Nephron progenitor cell (in vitro differentiated cells): ENCODE measurements at places on chromosomes 6 and 20.

DNA sequence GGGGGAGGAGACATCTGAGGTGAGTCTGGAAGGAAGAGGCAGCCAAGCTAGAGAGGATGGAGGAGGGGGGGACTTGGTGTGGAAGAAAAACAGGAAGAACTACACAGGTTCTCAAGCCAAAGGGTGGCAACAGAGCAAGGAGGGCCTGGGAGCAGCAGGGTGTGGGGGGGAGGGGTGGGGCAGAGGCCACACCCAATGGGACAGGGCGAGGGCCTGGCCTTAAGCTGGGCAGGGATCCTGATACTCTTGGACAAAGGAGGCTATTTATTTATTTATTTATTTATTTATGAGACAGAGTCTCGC, 359.0 kb downstream of the ZFAND3 start:
- DNase-seq = no peak

DNA sequence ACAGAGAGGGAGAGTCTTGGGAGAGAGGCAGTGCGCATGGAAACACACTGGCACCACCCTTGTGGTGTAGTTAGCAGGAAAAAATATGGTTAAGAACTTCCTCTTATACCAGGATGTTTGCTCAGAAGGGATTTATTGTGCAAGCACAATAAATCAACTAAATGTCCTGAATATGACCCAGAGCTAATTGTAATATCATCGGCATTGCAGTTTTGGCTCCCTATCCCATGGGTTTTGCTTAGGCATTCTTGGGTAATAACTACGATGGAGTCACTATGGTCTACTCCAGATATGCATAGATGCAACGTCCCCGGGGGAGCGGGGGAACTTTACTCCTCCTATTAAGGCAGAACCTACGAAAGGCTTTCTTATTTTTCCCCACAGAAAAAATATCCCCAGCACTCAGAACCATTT, 751.6 kb downstream of the EYS start:
- no peak for DNase-seq

DNA sequence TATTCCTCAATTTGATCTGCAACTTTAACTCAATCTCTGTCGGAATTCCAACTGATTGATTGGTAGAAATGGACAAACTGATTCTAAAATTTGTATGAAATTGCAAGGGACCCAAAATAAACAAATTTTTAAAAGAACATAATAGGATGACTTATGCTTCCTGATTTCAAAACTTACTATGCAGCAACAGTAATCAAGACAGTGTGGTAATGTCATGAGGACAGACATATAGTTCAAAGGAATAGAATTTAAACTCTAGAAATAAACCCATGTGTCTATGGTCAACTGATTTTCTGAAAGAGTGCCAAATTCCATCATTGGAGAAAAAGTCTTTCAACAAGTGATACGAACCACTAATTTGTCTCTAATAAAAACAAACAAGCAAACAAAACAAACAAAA, 1320.1 kb upstream of the GJE1 start:
- DNase-seq = no peak

DNA sequence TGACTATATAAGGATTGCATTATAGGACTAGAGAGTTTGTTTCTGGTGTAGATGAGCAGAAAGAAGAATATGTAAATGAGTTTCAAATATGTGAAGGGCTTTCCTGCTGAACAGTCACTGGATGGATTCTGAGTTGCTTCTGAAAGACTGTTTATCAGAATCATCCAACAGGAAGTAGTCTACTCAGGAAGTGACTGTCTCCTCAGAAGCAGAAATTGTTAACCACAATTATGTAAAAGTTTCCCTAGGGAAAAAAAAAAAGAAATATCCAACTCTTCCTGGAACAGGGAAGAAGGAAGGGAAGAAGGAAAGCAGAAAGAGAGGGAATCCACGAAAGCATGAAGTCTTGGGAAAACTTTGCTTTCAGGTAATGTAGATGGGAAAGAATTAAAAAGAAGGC, 138.9 kb downstream of the TENT5A start:
- no peak for DNase-seq

GRCh38 chr6:4313044-4313686, 177.8 kb upstream of the ECI2 start:
- DNase-seq = no peak
